Left hindlimb (tissue), 1 donor: ENCODE measurements at places on chromosomes 11 and 22.

GRCh38 chr11:114265122-114265878, 30.9 kb upstream of the NNMT start:
- DNase-seq: no peak

DNA sequence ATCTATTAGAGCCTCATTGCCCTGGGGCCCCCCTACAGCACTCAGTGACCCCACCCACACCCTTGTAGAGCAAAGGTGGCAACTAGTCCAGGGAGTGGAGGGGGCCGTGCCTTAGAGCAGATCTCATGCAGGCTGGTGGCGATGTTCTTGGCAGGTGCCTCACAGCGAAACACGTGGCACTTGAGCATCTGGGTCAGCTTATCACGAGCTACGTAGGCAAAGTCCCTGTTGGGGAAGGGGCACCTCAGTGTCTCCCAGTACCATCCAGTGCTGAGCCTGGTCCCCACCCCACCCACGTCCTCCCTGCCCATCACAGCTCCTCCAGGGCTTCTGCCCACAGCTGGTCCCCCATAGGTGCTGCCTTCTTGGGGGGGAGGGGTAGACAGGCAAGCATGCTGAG, 11.2 kb downstream of the SMPD1 start:
- no peak for DNase-seq

GRCh38 chr11:72829178-72829577, 15.0 kb downstream of the ATG16L2 start:
- no peak for DNase-seq

GRCh38 chr11:65165410-65166317, 4.4 kb upstream of the SPDYC start:
- no peak for DNase-seq

GRCh38 chr11:23314162-23314561, 453.9 kb upstream of the CCDC179 start:
- no peak for DNase-seq

DNA sequence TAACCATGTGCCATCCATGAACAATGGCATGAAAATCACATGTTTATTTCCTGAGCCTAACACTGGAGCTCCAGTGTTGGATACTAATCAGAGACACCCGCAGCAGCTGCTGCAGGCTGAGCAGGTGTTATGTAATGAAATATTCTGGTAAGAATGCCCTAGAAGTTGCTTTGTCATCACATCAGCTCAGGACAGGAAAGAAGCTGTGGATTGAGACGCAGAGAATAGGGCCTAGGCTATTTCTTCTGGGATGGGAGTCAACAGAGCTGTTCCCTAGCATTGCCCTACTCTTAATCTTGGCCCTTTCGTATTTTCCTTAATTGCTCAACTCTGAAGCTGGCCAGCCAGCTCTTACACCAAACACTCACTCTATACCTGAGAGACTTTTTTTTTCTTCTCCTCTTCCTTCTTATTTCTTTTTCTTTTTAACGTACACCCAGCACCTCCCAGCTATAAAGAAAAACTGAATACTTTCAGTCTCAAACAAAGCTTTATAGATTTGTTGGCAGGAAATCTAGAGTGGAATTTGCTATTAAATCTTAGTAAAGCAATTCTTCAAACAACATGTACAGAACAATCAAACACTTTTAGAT, 31.9 kb downstream of the RASSF10 start:
- DNase-seq: no peak

GRCh38 chr11:12802418-12803085, 128.3 kb downstream of the TEAD1 start:
- DNase-seq: no peak

DNA sequence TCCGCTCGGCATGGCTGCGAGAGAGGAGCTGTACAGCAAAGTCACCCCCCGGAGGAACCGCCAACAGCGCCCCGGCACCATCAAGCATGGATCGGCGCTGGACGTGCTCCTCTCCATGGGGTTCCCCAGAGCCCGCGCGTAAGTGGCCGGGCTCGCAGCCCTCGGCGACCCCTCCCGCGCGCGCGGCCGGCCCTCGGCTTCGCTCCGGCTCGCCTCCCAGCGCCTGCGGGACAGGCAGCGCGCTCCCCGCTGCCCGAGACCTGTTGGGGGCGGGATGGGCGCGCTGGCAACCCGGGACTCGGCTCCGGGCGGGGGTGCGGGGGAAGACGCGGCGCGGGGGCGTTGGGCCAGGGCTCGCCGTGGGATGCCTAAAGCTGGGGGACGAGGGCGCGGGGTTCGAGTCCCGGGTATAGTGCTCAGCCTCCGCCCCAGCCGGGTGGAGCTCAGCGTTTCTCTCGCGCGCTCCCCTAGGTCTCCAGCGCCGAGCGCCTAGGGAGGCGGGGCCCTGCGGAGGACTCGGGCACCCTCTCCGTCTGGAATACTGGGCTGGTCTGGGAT, 630 bp downstream of the UBASH3B start:
- peak; percentile 79 for DNase-seq

DNA sequence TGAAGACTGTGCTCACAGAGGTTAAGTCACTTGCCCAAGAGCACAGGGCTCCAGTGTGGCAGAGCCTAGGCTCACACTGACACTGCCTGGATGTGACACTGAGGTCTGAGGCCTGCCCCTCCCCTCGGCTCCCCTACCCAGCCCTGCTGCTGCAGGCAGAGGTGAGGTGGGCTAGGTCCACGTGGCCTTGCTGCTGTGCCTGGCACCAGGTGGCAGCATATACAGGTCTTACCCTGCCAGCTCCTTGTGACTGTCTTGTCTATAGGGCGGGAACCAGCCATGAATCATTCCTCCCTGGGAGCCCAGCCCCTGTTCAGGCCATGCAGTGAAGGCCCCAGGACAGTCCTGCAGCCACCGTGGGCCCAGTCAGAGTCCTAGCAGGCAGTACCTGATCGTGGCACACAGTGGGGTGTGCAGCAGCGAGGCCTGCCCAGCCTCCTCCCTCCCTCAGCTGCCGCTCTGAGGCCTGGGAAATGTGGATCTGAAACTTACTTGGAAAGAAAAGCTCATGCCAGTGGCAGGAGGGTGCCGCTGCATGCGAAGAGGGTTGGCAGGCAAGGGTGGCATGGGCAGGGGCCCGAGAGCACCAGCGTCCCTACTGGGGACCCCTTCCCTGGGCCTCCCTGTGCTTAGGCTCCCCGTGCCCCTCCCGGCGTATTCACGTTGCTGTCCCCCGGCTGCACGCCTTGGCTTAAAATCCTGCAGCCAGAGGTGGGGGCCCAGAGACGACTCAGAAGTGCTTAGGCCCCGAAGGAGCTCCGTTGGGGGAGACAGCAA, 1.2 kb upstream of the CERK start:
- peak; percentile 74 for DNase-seq

- DNase-seq: peak; percentile 83
These were observed 14.5 kb upstream of the P4HA3 start for GRCh38 chr11:74325649-74326645.

DNA sequence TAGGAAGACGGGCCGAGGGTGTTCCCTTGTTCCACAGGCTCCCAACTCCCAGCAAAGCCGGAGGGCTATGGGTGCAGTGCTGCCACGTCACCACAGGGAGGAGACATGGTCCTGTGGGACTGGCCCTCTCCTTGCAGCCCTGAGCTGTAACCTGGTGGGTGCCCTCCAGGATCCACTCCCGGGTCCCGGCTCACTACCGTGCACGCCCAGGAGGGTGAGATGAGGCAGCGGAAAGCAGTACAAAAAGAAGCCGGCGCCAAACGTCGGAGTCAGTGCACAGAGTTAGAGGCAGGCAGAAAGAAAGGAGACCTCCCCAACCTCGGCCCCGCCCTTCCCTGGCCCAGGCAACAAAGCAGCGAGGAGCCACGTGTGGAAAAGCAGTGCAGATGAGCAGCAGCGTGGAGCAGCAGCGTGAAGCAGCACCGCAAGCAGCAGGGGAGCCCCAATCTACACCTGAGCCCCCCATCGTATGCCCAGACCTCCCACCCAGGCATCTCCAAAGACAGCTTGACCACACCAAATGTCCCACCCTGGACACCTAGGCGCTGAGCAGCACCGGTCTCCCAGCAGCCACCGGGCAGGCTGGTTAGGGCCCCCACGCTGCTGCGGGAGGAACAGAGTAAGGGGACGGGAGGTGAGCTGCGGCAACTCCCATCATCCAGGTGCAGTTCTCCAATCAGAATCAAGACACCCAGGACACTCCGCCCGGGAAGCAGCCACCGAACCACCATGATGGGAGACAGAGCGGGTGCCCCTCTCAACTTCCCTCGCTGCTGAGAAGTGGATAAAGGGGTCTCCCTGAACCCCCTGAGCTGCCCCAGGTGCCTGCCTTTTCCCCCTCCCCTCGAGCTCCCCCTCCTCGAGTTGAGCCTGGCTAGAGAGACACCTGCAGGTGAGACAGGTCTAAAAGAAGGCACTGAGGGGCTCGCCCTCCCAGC, 28.8 kb downstream of the IGSF9B start:
- no peak for DNase-seq

DNA sequence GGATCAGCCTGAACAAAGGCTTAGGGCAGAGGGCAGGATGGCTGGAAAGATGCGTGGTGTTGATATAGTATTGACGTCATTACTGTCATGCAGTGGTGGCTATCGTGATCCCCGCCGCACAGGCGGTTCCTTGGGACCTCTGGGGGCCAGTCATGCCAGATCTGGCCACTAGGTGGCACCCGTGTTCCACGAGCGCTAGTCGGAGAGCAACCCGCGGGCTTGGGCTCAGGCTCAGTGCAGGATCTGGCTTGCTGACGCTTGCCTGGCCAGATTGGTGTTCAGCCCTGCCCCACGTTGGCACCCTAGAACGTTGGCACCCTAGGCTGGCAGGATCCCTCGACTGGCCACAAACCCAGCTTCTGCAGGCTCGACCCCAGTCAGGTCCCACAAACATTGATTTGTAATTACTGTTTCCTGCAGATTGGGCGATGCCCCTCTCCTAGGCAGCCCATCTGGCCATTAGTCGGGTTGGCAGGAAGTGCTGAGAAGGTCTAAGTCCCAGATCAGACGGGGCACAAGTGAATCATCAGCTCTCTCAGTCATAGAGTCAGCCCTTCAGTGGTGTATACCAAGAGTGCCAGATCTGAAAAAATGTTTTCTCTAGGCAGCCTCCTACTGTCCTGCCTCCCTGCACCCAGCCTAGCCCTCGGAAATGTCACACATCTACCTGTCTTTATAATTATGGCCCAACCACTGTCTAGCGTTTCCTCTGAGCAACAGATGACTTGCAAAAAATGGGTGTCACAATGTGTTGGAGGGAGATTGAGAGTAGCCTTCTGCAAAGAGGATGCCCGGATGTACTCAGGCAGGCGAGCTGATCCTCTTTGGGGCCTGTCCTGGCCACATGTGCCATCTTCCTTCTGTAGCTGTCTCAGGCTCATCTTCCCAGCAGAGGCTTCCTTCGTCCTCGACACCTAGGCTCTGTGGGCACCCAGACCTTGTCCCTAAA, 315.3 kb downstream of the TMEM135 start:
- DNase-seq: peak; percentile 83

DNA sequence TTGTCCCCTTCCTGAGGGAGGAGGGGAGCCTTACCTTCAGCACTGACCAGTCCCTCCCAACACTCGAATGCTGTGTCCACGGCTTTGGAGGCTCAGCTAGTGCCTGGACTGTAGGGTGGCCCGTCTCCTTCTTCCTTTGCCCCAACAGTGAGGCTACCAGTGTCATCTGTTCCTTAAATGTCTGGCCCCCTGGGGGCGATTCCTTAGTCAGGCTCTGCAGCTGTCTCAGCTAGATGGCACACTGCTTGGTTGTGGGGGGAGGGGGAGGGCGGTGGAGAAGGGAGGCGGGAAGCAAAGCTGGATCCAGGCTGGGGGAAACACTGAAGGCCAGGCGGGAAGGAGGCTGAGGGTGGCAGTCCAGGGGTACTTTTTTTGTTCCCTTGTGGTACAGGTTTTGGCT, at the start of gene IGSF22:
TSS of gene IGSF22 (minus strand) at position 149 of the 400 bp plus-strand sequence. CDS start 1,952 bp downstream, outside the sequence.
- DNase-seq: no peak

DNA sequence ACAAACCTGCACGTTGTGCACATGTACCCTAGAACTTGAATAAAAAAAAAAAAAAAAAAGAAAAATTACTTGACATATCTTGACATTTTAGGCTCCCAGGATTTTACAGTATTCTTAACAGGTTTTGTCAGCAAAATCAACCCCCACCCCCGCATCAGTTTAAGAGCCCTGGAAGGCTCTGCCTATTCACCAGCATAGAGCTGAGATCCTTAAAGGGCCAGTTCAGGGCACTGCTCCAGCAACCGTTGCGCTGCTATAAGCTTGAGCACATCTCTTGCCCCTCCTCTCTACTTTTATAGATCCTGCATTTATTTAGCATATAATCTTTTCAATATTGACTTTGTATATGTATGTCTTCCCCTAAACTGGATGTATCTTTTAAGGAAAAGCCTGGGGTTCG, 697 bp upstream of the PAFAH1B2 start:
- DNase-seq: peak; percentile 54
